ENCODE measurements at places on chromosomes 7 and 10.

GRCh38 chr7:32481176-32481575 is 9.0 kb downstream of the LSM5 start:
- no peak for DNase-seq
- no peak overlapping the region for H3K27ac ChIP-seq
- peaks cover 13% of the 10 kb centered on the region for H3K4me1 ChIP-seq
- no peaks in the 10 kb centered on the region for H3K27me3 ChIP-seq

DNA sequence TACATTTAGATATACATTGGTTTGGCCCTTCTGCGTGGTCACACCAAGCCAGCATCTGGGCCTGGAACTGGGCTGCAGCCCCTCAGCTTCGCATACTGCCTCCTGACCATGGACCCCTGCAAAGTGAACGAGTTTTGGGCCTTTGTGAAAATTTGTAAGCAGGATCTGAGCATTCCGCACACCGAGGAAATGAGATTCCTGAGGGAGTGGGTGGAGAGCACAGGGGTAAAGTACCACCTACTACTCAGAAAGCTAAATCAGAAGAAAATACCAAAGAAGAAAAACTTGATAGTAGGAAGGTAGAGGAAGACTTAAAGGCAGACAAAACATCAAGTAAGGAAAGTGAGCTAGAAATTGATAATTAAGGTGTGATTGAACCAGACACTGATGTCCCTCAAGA is 22.5 kb upstream of the NT5C2 start:
- no peaks in the 10 kb centered on the region for H3K27me3 ChIP-seq
- H3K4me1 ChIP-seq, result no peaks in the 10 kb centered on the region
- no peak overlapping the region for H3K4me3 ChIP-seq
- no peaks in the 10 kb centered on the region for H3K36me3 ChIP-seq

DNA sequence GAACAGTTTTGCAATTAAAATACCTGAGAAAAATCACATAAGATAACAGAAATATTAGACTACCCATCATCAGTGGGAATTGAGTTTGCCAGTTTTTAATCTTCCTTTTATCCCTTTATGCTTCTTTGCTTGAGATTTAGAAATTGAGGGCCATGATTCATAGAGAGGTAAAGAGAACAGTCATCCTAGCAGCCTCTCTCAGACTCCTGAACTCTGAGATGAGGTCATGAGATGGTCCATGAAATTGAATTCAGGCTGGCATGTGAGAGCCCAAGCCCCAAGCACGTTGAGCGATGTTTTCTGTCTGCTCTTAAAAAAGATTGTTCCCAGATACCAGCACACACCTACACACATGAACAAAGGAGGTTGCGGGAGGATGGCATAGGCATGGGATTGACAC is 91.1 kb downstream of the CREB5 start:
- no peak for DNase-seq
- no peaks in the 10 kb centered on the region for H3K36me3 ChIP-seq
- H3K4me3 ChIP-seq, result no peak overlapping the region
- no peaks in the 10 kb centered on the region for H3K4me1 ChIP-seq
- no peak overlapping the region for H3K27ac ChIP-seq
- H3K27me3 ChIP-seq, result no peaks in the 10 kb centered on the region

GRCh38 chr7:97851683-97852082 is 20.5 kb downstream of the ASNS start:
- no peak overlapping the region for H3K27ac ChIP-seq
- H3K36me3 ChIP-seq, result peaks cover 21% of the 10 kb centered on the region
- H3K4me1 ChIP-seq, result no peaks in the 10 kb centered on the region
- no peak for DNase-seq

DNA sequence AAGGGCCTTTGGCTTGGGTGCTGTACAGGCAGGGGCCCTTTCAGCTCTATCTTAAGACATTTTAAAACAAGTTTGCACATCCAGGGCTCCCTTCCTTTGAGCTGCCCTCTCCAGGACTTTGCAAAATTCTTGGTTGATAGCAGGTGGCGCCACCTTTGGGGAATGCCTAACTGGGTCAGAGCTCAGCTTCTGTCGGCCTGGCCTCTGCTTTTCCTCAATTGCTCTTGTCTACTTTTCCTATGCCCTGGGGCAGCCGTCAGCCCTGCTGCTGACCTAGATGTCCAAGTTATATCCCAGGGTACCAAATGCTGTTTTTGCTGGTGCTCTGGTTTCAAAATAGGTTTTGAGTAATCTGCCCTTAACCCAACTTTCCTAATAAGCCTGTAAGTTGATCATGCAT is 65.8 kb downstream of the APBB1IP start:
- H3K4me1 ChIP-seq, result no peaks in the 10 kb centered on the region
- no peaks in the 10 kb centered on the region for H3K27me3 ChIP-seq
- H3K27ac ChIP-seq, result no peak overlapping the region
- no peaks in the 10 kb centered on the region for H3K36me3 ChIP-seq

DNA sequence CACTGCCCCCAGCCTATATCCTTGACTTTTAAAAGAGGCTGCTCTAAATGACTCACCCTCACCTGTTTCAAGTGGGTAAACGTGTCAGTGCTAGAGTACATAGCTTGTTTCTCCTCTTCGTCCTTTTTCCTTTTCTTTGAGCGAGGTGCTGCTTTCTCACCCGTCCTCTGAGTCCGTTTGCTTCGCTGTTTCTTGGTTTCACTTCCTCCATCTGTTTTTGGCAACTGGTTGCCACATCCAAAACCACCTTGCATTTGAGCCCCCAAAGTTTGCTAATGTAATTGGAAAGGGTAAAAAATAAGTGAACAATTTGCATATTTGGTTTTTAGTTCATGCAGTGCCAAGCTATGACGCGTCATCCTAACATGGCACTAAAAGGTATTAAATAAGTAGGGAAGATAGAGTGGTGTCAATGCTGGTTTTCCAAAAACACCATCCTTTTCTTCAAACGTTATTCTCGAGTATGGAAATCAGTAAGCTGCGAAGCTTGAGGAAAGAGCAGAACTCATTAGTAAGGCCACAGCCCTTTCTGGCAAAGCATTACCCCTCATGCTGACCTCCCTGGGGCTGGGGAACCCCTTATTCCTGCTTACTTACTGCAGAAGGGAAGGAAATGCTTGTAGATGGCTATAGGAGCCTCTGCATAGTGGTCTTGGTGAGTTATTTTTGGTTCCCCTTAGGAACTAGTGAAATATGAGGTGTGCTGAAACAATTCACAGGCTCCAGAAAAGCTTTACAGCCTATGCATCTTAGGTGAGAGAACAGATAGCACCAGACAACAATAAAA is 133.5 kb downstream of the GALNT11 start:
- no peaks in the 10 kb centered on the region for H3K27me3 ChIP-seq
- no peak for DNase-seq
- H3K36me3 ChIP-seq, result peaks cover 31% of the 10 kb centered on the region
- no peak overlapping the region for H3K27ac ChIP-seq
- no peaks in the 10 kb centered on the region for H3K4me1 ChIP-seq
- no peak overlapping the region for H3K4me3 ChIP-seq

DNA sequence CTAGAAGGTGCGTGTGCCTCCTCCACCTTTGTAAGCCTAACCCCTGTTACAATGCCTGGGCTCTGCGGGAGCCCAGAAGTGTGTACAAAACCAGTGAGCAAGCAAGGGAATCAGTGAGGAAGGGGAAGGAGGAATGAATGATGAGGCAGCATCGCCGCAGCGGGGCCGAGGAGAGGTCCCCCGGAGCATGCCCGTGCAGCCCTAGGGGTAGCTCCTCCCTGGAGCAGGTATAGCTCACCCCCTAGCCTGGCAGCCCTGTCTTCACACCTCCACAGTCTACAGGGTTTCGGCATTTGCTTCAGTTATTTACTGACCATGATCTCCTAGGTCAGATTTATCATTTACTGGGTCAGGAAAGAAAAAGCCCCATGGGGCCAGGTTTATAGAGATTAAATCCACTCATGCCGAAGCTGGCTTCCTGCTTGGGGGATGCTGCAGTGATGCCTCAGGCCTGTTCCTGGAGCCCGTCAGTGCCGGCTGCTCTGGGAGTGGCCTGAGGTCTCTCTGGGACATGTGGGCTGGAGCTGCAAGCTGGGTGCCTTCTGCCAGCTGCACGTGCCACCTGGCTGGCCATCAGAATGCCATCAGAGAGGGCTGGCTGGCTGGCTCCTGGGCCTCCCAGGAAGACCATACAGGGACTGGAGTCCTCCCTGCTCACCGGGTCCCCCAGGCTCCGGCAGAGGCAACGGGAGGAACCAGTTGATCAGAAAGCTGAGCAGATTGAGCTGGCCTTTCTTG is 138.9 kb downstream of the GRK5 start:
- no peak overlapping the region for H3K4me3 ChIP-seq
- H3K27ac ChIP-seq, result no peak overlapping the region
- no peak for DNase-seq
- peaks cover 10% of the 10 kb centered on the region for H3K36me3 ChIP-seq

- peaks cover 13% of the 10 kb centered on the region for H3K4me1 ChIP-seq
- DNase-seq, result no peak
- H3K36me3 ChIP-seq, result no peaks in the 10 kb centered on the region
Measured at GRCh38 chr10:103706762-103707161, 148.6 kb downstream of the SH3PXD2A start.

GRCh38 chr10:21399392-21400035 is 126.0 kb downstream of the SKIDA1 start:
- DNase-seq, result no peak
- no peak overlapping the region for H3K27ac ChIP-seq
- no peaks in the 10 kb centered on the region for H3K27me3 ChIP-seq
- H3K4me1 ChIP-seq, result peaks cover 15% of the 10 kb centered on the region
- peaks cover 4% of the 10 kb centered on the region for H3K36me3 ChIP-seq

GRCh38 chr10:70130878-70131559 is 1.6 kb downstream of the AIFM2 start:
- peaks cover 44% of the 10 kb centered on the region for H3K27me3 ChIP-seq
- H3K4me3 ChIP-seq, result peak overlapping the region; percentile 20
- no peak overlapping the region for H3K27ac ChIP-seq
- no peaks in the 10 kb centered on the region for H3K36me3 ChIP-seq

DNA sequence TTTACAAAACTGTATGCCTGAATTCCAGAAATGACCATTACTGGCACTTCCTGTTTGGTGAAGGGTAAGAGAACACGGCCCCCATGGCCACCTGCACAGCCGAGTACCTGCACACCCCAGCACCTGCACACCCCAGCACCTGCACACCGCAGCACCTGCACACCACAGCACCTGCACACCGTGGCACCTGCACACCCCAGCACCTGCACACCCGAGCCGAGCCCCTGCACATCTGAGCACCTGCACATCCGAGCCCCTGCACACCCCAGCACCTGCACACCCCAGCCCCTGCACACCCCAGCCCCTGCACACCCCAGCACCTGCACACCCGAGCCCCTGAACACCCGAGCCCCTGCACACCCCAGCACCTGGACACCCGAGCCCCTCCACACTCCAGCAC is 243.5 kb downstream of the DNAJB6 start:
- H3K4me1 ChIP-seq, result peaks cover 27% of the 10 kb centered on the region
- no peak overlapping the region for H3K27ac ChIP-seq
- H3K4me3 ChIP-seq, result no peak overlapping the region

Measured in neural crest cell (in vitro differentiated cells).